Fibroblast of mammary gland (primary cell): ENCODE measurements at places on chromosomes 4 and X.

GRCh38 chr4:119227690-119228089, 15.2 kb downstream of the USP53 start:
- no peak for DNase-seq

GRCh38 chrX:125826774-125827451, 339.2 kb downstream of the DCAF12L2 start:
- DNase-seq, result no peak

DNA sequence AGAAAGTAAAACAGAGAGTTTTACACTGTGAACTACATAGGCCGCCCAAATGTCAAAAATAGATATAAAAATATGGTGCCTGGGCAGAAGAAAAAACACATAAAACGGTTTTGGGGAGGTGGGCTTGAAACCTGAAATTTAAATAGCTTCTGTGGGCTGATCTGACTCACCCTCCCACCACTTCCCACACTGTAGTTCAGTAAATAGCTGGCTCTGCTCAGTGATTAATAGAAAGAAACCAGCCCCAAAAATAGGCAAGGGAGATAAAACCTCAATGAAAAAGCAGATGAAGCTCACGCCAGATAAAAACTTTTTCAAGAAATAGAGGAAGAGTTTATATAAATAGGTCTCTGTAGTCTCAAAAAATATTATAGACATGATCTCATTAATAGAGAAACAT, 13.2 kb upstream of the COX7B2 start:
- DNase-seq, result no peak

DNA sequence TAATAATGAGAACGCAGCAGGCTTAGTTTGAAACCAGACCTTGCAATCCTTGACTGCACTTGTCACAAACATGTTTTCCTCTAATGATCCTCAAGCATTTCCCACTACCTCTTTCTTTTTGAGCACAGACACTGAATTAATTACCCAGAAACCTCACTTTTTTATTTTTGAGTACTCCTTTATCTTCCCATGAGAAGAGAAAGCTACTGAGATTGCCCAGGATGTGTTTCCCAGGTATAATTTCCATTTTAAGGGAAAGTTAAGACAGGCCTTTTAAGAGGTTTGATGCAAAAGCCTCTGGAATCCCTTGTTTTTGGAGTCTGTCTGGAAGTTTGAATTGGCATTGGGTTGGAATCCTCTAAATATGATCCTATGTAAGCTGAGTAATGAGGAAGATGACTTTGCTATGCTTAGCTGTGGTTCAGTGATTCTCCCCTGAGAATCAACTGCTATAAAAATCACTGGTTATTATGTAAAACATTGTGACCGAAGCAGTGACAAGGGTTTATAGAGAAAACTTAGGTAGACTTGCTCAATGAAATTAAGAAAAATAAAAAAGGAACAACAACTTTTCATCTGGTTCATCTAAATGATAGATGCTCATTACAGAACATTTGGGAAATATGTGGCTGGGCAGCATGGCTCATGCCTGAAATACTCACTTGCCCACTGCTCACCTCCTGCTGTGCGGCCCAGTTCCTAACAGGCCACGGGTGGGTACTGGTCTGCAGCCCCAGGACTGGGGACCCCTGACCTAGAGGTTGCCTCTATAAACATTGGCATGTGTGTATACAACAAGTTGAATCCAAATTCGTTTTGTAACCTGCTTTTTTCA, 10.8 kb upstream of the RHOH start:
- peak; percentile 90 for DNase-seq

DNA sequence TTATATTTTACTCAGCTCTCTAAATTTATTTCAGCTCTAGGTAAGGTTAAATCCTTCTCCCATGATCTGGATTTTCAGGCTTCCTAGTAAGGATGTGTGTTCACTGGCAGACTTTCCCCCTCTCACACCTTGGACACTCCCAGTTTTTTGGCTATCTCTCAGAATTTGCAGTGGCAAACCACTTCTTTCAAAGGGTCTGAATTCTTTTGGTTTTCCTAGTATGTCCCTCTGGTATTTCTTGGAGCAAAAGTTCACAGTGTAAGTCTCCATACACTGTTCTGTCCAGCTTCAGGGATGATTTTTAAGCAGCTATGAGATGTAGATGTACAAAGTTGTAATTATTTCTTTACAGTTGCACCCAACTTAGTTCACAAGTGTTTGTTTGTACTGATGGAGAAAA, 653.8 kb upstream of the GALNT7 start:
- no peak for DNase-seq

- peak; percentile 36 for DNase-seq
Observed at GRCh38 chrX:50067435-50068284, 133.1 kb downstream of the AKAP4 start.

DNA sequence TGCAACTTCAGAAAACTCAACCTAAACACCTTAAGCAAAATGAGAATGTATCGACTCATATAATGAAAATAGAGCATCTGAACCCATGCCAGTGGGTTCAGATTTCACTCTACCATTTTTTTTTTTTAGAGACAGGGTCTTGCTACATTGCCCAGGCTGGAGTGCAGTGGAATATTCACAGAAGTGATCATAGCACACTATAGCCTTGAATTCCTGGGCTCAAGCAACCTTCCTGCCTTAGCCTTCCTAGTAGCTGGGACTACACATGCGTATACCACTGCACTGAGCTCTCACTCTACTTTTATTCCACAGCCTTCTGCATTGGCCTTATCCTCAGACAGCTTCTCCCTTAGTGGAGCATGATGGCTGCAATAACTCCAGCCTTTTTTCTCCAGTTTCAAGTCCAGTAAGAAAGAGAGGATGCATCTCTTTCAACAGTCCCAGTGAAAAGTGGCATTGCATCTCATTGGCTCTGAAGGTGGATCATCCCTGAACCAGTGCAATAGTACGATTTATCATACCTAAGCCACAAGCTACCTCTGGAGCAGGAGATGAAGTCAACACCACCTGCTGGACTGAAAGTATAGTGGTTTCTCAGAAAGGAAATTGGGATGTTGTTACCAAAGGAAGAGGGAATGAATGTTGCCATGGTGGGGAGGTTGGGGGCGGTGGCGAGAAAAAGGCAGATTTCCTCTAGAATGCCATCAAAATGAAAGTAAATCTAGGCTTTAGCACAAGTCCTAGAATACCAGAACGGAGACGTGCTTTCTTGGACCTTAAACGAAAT, 2.0 kb upstream of the SOD3 start:
- DNase-seq, result peak; percentile 27

- DNase-seq, result peak; percentile 15
Observed at GRCh38 chr4:21726255-21726815, 222.2 kb downstream of the KCNIP4 start.

- no peak for DNase-seq
Observed at GRCh38 chr4:174451718-174452296, 70.5 kb downstream of the HPGD start.

- DNase-seq, result no peak
Observed at GRCh38 chr4:76883147-76883546, 14.8 kb downstream of the SOWAHB start.

- DNase-seq, result no peak
Observed at GRCh38 chr4:79763486-79764075, 309.4 kb downstream of the ANTXR2 start.

- no peak for DNase-seq
Observed at GRCh38 chrX:40476958-40477357, 103.8 kb upstream of the ATP6AP2 start.

- DNase-seq, result no peak
Observed at GRCh38 chr4:47698837-47699236, 139.0 kb downstream of the CORIN start.

DNA sequence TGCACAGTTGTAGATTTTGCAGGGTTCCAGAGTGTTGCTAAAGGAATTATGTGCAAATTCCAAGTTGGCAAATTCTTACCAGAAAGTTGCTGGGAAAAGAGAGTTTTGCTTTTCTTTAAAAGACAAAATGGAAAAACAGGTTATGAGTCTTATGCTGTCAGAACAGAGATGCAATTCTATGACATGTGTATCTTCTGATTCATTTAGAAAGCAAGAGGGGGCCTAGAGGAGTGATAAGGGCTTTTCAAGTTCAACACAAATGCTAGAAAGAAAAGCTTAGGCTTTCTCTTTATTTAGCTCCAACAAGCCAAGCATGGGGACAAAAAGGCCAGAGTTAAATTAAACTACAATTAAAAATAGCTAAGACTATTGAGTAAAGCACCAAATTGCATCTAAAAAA, 72.4 kb upstream of the GATB start:
- DNase-seq, result no peak

DNA sequence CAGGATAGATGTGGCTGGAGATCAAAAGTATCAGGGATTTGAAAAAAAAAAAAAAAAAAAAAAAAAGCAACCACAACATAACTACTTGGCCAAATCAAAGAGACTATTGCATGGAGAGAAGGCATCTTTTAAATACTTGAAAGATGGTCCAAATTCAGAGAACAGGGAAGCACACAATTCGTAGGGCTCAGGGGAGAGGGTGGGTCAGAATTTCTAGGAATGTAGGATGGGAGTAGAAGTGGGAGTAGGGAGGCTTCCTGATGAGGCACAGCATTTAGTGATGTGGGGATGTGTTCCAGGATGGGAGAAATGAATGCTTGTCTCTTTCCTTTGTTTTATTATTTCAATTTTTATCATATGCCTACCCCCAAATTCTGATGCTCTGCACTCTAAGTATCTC, 36.3 kb downstream of the RTL3 start:
- DNase-seq, result no peak

GRCh38 chr4:119041951-119042560, 93.6 kb upstream of the MYOZ2 start:
- peak; percentile 84 for DNase-seq

DNA sequence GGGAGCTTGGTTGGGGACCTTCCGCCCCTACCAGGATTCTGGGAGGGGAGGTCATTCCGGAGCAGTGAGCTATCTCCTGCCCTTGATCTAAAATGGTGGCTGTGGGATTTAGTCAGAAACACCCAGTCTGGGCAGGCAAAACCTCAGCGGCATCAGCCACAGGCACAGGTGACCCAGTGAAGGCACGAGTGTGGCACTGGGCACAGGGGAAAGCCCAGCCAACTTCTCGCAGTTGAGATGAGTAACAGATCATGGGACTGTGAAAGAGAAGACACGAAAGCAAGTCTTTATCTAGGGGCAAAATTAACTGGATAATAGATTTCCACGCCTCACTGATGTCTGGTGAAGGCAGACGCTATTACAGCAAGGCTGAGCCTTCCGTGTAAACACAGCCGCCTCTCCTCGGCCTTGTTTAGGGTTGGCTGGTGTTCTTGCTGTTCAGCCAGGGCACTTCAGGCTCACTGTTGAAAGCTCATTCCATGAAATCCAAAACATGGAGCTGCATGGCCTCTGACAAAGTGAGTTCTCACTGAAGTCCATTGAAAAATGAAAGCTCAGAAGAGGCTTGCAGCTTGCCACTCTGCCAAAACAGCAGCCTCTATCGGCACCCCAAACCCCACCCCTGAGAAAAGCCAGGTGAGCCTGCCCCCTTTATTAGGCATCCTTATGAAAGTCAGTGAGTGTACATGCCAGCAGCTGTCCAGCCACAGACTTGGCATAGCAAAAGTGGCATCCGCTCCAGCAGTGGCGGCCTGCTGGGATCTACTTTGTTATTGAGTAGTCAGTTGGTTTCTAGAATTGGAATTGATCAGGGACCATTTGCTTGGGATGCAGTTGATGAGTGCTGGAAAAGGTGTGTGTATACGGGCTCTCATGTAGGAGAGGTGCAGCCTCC, 102.3 kb upstream of the MTM1 start:
- no peak for DNase-seq

DNA sequence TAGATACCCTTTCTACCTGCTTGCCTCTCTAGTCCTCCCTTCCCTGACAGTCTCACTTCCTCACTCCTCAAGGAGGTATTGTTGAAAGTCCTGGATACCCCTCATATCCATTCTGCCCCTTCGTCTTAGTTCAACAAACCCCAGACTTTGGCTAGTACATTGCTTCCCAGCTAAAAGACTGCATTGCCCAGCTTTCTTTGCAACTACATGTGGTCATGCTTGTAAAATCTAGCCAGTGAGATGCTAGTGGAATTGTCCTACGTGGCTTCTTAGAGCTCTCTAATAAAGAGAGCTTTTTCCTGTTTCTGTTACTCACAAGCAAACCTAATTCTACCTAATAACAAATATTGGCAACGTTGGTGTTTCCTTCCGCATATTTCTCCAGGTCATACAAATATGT, 237.9 kb upstream of the PSAPL1 start:
- DNase-seq, result no peak

DNA sequence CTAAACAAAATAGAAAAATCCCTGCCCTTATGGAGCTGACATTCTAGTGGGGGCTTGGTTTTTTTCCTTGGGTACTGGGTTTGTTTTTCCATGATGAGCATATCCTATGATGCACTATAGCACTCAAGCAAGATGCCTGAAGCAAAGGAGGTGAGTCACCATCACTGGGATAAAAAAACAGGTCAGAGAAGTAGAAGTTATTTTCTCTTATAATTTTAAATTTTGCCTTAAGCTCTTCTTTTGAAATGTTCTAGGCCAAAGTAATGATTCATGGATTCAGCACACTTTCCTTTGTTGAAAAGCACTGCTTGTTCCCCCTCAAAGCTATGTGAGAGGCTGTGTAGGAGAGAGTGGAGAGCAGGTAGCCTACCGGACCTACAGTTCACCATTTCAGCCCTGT, 15.2 kb upstream of the CXCL2 start:
- DNase-seq, result peak; percentile 85

- DNase-seq, result peak; percentile 58
Observed at GRCh38 chrX:24266996-24267395, 46.9 kb downstream of the SUPT20HL2 start.

GRCh38 chr4:92522356-92522755, 218.6 kb downstream of the GRID2 start:
- DNase-seq, result no peak

- no peak for DNase-seq
Observed at GRCh38 chr4:143668930-143669552, 31.4 kb downstream of the FREM3 start.

DNA sequence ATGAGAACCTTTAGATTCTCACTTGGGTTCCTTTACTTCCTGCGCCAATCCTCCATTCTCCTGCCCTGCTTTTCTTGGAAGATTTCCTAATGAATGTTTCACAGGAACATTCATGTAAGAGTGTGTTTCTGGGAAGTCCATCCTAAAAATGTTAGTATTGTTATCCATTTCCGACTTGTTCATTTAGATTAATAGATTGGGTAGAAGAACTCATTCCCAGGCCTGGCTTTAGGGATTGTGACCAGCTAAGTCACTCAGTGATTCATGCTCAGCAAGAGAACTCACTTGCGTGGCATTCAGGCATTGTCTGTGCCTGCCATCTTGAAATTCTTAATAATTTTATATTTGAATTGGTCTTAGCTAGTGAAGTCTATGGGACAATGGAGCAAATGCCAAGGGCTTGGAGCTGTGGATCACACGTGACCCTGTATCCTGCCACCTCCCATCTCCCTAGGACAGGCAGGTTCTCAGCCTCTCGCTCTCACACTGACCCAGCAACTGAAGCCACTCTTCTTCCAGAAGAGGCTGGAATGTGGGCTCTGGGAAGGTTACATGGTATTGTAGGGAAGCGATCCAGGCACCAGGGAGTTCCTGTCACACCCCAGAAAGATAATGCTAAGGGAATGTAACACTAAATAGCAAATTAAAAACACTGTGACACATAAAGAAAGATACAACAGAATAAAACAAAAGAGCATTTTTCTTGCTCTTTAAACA, 562.1 kb downstream of the TMA16 start:
- no peak for DNase-seq

- DNase-seq, result no peak
Observed at GRCh38 chrX:119948381-119948780, 4.8 kb upstream of the NKAP start.
